ENCODE measurements at places on chromosomes 11 and 22.

DNA sequence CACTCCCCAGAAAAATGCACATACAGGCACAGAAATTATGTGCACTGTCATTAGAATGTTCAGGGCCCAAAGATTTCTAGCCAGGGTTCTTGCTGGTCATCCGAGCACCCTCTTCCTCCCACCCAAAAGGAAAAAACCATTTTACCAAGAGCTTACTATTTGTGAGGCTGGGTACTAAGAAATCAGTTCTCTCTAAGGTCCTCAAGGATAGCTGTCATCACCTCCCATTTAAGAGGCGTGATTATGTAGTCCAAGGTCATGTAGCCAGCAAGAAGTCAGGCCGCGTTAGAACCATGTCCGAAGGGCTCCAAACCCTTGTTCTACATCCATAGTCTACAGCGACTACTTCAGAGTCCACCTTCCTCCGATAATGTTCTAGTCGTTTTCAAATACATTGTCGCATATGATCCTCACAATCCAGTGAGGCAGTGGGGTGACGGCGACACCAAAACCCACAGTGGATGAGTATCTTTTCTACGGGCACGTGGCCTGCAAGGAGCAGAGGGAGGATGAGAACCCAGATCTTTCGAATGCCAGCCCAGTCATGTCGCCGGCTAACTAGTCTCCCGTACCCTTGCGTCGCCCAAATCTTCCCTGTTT, 634 bp downstream of the TIMM8B start:
- DNase-seq: peak; percentile 39

- no peak for DNase-seq
Measured at GRCh38 chr11:69200331-69201065, 44.8 kb downstream of the SMIM38 start.

- DNase-seq: no peak
Measured at GRCh38 chr11:17992916-17993315, 19.9 kb downstream of the SERGEF start.

- DNase-seq: no peak
Measured at GRCh38 chr11:45653277-45653676, 12.1 kb downstream of the CHST1 start.

- DNase-seq: no peak
Measured at GRCh38 chr11:62777389-62777788, 6.2 kb downstream of the TAF6L start.

- no peak for DNase-seq
Measured at GRCh38 chr11:68296344-68297051, 15.9 kb upstream of the LRP5 start.

DNA sequence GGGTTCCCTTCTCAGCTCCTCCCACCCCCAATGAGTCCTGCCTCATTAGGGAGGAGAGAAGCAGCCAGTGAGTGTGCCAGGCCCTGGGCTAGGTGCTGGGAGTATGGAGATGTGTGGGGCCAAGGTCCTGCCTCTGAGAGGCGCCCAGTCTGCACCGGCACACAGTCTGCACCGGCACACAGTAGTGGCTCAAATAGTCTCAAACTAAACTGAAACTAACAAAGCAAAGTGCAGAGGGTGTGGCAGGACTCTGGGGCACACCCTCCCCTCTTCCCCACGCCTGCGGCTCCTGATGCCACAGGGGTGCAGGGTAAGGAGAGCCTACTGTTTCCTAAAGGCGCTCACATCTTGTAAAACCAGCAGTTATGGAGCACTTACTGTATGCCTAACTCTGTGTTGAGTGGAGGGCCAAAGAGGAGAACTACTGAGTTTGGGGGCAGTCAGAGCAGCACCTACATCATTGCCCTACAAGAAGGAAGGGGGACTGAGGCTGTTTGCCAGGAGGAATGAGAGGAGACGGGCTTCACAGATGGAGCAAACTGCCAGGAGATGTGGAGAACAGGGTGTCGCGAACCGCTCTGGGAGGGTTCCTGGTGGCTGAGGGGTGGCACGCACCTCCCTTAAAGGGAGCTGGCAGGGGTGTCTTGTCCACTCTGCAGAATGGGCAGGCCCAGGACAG, 939 bp upstream of the SH3BP1 start:
- no peak for DNase-seq

DNA sequence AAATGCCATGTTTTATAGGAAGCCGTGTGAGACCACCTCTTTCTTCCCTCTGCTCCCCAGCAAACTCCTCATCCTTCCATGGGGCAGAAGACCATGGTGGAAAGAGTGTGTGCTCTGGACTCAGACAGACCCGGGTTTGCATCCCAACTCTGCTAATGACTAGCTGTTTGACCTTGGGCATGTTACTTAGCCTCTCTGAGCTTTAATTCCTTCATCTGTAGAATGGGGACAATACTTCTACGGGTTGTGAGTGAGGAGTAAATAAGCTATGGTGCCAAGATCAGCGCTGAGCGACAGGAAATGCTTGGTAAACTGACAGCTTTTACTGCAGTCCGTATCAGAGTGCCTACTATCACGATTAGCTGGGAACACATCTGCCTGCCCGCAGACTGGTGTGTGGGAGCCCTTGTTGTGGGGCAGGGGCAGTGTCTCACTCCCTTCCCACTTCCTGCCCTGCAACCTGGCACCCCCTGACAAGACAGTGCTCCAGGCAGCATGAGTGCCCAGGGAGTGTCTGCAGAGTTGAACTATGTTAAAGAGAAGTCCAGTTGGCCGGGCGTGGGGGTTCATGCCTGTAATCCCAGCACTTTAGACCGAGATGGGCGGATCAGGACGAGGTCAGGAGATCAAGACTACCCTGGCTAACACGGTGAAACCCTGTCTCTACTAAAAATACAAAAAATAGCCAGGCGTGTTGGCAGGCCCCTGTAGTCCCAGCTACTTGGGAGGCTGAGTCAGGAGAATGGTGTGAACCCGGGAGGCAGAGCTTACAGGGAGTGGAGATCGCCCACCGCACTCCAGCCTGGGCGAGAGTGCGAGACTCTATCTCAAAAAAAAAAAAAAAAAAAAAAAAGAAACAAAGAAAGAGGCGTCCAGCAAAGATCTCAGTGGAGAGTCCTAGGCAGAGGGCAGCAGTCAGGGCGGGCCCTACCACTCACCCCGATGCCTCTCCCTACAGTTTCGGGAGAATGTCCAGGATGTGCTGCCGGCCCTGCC, 2.2 kb downstream of the SEC14L2 start:
- DNase-seq: no peak

DNA sequence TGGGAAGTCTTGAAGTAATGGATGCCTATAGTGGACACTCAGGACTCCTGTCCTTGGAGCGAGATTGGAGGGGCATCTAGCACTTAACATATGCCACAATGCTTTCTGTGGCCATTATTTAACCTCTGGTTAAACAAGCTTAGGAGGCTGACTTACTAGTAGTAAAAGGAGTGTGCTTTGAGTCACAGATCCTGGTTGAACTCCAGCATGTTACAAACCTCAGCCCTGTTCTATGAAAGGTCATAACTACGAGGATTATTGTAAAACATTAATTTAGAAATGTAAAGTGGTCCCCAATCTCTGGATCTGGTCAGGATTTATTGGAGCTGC, 1.1 kb upstream of the LBHD1 start:
- DNase-seq: no peak

DNA sequence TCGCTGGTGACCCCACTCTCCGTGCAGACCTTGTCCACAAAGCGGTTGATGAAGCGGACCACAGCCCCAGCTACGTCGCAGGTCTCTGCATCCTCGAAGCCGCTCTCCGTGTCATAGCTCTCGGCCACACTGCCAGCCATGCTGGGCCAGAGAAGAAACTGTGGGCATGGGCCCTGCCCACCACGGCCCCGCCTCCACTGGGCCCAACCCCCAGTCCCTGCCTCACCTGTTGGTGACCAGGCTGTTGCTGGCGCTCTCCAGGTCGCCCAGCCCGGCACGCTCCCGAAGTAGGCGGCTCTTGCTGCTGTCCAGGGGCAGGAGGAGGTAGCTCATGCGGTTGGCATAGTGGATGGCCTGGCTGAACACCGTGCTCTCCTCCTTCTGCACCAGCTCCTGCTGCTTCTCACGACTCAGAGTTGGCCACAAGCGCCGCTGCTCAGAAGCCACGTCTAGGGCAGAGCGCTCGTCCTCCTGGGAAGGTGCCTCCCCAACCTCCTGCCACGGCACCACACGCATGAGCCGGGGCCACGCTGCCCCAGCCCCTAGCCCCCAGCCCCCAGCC, 12.8 kb downstream of the SBF1 start:
- no peak for DNase-seq

DNA sequence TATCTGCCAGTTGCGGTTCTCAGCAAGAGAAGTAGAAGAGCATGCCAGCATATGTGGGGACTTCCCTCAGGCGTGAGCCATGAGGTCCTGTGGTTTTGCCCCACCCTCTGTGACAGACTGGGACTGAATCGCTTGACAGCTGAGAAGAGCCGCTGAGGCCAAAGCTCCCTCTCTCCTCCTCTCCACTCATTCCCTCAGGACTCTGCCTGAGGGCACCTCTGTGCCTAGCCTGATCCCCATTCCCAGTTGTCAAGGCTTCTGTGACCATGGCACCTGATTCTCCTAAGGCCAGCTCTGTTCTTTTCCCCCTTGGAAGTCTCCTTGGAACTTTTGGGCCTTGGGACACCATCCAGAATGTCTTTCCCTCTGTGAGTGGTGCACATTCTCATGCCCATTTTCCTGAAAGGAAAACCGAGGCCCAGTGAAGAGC, 27.0 kb downstream of the ART5 start:
- DNase-seq: peak; percentile 48

- no peak for DNase-seq
Measured at GRCh38 chr11:3178349-3178748, 13.2 kb upstream of the OSBPL5 start.

GRCh38 chr11:133746663-133747306, 98.5 kb downstream of the SPATA19 start:
- DNase-seq: no peak

GRCh38 chr11:128632141-128632791, 44.9 kb upstream of the ETS1 start:
- peak; percentile 63 for DNase-seq

DNA sequence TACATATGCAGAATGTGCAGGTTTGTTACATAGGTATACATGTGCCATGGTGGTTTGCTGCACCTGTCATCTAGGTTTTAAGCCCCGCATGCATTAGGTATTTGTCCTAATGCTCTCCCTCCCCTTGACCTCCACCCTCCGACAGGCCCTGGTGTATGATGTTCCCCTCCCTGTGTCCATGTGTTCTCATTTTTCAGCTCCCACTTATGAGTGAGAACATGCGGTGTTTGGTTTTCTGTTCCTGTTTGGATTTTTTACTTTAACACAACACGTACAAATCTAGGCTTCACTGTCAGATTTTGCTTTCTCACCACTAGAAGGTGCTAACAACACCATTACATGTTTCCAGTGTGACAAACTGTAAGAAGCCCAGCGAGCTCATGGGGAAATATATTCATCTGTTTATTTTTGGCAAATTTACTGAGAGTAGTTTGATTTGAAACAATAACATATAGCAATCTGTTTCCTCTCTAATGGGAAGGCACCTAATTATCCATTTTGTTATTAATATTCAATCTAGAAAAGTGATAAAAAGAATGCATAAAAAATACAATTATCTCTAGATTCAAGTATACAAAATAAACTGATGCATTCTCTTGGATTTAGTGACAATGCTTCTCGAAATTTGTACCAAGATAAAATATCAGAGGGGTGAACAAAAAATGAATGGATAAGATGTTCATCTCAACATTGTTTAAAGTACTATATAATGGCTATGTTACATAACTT, 23.2 kb upstream of the BIRC3 start:
- DNase-seq: peak; percentile 64

DNA sequence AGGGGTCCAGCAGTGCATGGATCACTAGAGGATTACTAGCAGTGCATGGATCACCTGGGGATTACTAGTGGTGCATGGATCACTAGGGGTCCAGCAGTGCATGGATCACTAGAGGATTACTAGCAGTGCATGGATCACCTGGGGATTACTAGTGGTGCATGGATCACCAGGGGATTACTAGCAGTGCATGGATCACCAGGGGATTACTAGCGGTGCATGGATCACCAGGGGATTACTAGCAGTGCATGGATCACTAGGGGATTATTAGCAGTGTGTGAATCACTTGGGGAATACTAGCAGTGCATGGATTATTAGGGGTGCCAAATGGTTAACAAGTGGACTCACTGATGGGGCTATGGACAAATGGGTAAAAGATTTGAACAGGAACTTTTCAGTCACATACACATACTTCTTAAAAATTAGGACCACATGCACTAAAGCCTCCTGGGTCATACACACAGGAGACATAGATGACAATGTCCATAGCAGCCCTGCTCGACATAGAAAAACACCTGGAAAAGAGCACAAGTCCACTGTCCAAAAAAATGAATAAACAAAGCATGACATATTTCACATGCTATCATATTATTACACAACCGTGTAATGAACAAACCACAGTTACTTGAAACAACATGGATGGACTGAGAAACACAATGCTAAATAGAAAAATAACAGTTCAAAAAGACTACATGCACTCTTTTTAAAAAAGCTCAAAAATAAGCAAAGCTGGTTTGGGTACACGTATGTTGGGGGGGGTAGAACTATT, 109.8 kb downstream of the CD44 start:
- DNase-seq: no peak

GRCh38 chr11:75267171-75267970, 26.8 kb downstream of the TPBGL start:
- DNase-seq: no peak

DNA sequence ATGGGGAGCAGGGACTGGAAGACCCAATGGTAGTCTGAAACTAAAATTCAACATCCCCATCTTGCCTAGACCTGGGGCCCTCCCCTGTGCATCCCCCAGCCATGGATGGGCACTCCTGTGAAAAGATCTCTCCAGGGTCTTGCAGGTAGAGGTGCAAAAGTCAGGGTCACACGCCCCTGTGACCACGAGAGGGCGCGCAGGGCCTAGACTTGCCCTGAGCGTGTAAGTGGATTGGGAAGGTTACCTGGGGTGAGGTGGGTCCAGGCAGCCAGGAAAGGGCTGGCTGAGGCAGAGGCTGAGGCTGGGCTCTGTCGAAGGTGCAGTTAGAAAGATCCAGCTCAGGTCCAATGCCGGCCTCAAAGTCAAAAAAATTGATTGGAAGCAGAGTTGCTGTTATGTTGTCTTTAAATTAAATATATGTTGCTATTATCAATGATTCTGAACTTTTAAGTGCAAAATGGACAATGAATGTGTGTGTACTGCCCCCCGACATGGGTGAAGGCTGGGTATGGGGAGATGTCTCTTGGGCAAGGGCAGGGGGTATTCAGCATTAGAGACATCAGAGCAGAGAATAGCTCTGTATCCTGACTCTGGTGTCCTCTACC, 4.8 kb upstream of the POU2F3 start:
- peak; percentile 83 for DNase-seq

- DNase-seq: no peak
Measured at GRCh38 chr11:104169091-104169490, 5.1 kb upstream of the PDGFD start.

DNA sequence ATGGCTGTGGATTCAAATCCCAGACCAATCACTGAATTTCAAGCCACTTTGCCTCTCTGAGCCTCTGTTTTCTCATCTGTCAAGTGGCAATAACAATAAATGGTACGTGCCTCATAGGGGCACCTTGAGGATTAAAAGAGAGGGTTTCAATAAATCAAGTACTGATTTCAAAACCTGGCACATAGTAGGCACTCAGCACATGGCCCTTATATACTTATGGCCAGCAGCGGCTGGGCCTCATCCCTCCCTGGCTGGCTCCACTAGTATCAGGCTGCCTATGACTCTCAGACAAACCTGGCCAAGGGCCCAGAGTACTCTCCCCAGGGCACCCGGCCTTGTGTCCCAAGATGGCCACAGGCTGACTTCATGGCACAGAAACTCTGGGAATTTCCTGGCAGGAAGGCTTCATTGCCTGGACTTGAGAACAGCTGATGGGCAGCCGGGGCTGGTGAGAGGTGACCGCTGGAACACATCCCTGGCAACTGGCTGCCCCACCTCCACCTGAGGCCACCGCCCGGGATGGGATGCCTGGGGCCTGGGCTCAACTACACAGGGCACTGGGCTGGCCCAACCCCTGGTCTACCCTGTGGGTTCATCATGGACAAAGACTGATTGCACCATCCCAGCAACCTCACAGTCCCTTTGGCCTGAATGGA, 3.4 kb downstream of the FADS3 start:
- DNase-seq: no peak
